ENCODE measurements at places on chromosomes 5 and 9.

DNA sequence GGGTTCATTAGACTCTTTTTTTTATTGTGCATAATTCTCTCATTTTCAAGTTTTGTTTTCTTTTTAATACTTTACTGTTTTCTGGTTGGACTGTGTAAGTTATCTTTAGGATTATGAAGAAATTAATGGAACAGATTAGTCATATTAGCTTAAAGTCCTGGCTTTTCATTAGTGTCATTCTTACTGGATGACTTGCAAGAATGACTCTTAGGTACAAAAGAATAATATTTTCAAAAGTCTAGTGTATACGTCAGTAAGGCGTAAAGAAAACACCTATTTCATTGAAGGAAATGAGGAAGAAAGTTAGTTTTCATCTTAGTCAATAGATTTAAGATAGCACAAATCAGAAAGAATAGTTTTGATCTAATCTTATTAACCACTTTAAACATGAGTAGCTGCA lies 20.4 kb downstream of the UHRF2 start:
- no peak for DNase-seq

DNA sequence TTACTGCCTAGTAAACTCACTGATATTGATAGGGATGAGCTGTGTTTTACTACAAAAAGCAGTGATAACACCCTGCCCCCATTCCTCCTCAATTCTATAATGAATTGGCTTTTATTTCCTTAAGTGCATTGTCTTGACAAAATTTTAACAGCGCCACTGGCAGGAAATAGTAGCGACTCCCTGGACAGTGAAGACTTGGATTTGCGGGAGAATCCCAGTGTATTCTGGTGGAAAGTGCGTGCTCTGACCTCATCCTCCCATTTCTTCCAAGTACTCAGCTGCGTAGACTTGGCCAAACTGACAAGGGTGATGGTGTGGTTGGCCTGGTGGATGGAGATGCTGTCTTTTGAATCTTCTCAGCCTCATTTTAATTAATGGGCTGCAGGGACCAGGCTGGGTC lies 5.3 kb downstream of the TRIO start:
- no peak for DNase-seq

DNA sequence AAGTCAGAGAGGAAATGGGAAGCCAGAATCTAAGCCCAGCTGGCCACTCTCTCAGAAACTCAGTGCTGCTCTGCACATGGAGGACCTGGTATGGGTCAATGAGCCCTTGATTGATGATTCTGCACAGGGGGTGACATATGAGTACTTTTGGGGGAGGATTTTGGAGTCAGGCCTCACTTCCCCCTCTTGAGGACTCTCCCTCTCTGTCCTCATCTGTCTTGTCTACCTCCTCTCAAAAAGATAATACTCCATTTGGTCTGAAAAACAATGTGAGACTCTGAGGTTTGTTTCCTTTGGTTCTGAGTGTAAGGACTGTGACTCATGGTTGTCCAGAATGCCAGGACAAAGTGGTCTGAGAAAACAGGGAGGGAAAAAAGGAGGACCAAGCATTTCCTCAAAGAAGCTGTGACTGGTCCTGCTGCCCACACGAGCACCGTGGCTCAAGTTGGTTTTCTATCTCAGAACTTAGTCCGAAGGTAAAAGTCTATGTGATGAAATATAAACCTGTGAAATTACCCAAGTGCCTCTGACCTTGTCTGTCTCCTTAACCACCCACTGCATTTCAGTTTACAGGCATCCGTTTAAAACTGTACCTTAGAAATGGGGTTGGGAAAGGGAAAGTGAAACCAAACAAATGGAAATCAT lies 11.1 kb downstream of the TTC39B start:
- peak; percentile 66 for DNase-seq

GRCh38 chr5:57211039-57211438 lies 37.2 kb downstream of the GPBP1 start:
- DNase-seq = no peak

DNA sequence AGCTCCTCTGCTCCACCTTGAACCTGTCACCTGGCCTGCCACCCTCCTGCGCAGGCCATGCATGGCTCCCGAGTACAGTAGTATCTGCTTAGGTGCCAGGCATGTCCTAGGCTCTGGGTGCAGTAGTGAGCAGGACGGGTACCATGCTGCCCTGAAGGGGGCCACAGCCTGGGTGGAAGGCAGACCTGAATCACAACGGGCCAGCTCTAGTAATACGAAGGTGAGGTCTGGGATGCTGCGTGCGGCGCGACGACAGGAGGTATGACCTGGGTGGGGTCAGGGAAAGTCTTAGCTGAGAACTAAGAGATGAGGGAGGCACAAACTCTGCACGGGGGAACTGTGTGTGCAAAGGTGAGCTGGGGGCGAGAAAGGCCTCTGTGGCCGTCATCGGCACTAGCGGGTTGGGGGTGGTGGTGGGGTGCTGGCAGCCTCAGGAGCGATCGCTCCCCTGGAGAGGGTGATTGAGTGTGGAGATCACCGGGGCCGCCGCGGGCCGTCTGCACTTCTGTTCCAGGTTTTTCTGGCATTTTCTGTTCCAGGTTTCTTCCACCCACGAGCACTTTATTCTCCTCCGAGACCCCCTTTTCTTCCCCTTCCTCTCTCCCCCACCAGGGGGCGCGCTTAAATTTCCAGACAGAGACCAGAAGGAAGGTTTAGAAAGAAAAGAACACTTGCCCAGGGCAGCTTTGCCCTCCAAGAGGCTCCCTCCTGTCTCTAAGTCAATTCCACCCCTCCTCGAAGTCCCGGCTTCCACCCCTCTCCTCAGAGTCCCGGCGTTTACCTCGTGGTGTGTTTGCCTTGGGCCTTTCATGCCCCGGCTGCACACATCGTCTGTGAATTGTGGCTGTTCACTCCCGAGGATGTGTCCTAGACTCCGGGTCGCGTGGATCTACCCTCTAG lies 15.1 kb downstream of the PDLIM4 start:
- peak; percentile 66 for DNase-seq

All from CD4-positive, alpha-beta T cell treated with Interleukin-2 at 100 ng/mL for 4 hours (primary cell).